Colonic mucosa (tissue), 4 donors: ENCODE measurements at places on chromosomes 1 and 21. TPM values are rescaled to one million over a fixed set of nuclear protein-coding genes. Genes with fewer than 3 reads are reported as not detected.

Gene EFNA3
- 21.4 TPM for total RNA-seq

Gene GJA9
- total RNA-seq = 0.88 TPM

Gene EDEM3
- total RNA-seq = 55.7 TPM

Gene EPHB2
- total RNA-seq = 150 TPM

Gene ENO1
- 1,067 TPM for total RNA-seq

Gene LRP8
- total RNA-seq = 4.7 TPM

DNA sequence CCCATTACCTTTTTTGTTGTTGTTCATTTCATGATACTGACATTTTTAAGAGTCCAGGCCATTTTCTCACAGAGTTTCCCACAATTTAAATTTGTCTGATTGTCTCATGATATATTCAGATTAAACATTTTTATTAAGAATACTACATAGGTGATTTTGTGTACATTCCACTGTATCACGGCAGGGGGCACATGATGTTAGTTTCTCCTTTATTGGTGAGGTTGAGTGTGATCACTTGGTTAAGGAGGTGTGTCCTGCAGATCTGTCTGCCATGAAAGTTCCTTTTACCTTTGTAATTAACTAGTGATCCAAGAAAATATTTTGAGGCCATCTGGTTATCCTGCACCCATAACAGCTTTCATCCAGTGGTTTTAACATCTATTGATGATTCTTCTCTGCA, 11.8 kb downstream of the RTCA start:
- H3K27me3 ChIP-seq = no peaks in the 10 kb centered on the region
- DNase-seq = no peak
- no peak overlapping the region for H3K4me3 ChIP-seq
- no peaks in the 10 kb centered on the region for H3K4me1 ChIP-seq

GRCh38 chr1:182213163-182213562, 151.7 kb upstream of the ZNF648 start:
- peaks cover 6% of the 10 kb centered on the region for H3K4me1 ChIP-seq
- no peak overlapping the region for H3K4me3 ChIP-seq
- DNase-seq = no peak
- no peak overlapping the region for H3K27ac ChIP-seq
- H3K27me3 ChIP-seq = no peaks in the 10 kb centered on the region

GRCh38 chr1:106523497-106523896, 533.0 kb upstream of the PRMT6 start:
- H3K36me3 ChIP-seq = no peaks in the 10 kb centered on the region
- no peak overlapping the region for H3K4me3 ChIP-seq
- no peaks in the 10 kb centered on the region for H3K27me3 ChIP-seq
- no peak overlapping the region for H3K27ac ChIP-seq
- DNase-seq = no peak

DNA sequence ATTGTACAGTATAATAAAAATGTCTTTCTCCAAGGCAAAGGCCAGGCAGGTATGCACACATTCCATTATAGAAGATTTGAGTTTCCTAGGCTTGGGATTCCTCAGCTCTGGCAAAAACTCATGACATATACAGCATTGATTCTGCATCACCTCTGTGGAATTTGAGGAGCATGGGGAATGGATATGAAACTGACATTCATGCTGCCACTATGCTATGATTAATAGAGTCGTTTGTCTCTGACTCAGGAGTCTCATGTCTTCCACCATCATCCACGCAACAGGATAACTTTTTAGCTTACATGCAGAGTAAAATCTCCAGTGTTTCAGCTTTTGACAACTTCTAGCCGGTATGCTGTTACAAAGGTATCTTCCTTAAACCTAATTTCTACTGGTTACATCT, 49.8 kb upstream of the ADORA3 start:
- no peak for DNase-seq
- no peak overlapping the region for H3K27ac ChIP-seq
- no peak overlapping the region for H3K4me3 ChIP-seq
- H3K36me3 ChIP-seq = no peaks in the 10 kb centered on the region
- H3K4me1 ChIP-seq = no peaks in the 10 kb centered on the region
- no peaks in the 10 kb centered on the region for H3K27me3 ChIP-seq

- H3K27ac ChIP-seq = peak overlapping the region; percentile 78
- H3K36me3 ChIP-seq = no peaks in the 10 kb centered on the region
- H3K4me3 ChIP-seq = no peak overlapping the region
- peaks cover 10% of the 10 kb centered on the region for H3K27me3 ChIP-seq
Observed at GRCh38 chr21:46092811-46093667, 4.9 kb upstream of the COL6A2 start.

DNA sequence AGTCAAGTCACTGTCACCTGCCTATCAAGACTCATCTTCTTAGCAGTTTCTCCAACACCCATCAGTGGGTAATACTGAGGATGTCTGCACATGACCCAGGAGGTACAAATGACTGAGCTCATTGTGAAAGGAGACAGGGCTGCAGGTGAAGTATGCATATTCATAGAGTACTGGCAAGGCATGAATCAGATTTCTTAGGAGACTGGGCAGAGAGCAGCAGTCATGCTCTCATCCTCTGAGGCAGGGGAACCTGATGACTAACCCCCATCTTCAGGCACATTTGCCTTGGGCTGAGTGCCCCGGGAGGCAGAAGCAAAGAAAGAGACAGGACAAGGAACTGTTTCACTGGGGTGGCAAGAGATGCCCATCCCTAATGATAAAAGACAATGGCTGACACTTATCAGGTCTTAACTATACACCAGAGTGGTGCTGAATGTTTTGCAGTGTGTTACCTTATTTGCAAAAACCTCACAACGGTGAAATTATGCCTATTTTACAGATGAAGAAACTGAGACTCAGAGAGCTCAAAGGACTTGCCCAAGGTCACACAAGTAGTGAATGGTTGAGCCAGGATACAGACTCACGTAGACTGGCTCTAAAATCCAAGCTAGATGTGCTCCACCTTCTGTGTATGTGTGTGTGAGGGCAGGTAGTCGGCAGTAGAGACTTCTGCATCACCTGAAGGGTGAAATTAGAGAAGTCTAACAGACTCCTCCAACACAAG, 9.2 kb upstream of the GRHL3 start:
- H3K27me3 ChIP-seq = no peaks in the 10 kb centered on the region
- H3K4me1 ChIP-seq = no peaks in the 10 kb centered on the region
- no peak overlapping the region for H3K4me3 ChIP-seq
- no peaks in the 10 kb centered on the region for H3K36me3 ChIP-seq

DNA sequence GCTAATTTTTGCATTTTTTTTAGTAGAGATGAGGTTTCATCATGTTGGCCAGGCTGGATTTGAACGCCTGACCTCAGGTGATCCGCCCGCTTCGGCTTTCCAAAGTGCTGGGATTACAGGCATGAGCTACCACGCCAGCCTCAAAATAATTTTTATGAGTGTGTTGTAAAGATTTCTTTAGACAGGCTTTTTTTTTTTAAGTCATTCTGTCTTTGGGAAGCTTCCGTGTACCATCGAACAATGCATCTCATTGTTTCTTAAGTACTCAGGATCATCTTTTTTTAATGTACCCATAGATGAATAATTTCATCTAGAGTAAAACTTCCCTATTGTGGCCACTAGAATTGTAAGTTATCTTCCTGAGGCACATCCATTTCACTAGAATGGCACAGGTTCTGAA, 19.6 kb upstream of the SDC3 start:
- no peaks in the 10 kb centered on the region for H3K27me3 ChIP-seq
- DNase-seq = no peak
- H3K4me1 ChIP-seq = peaks cover 3% of the 10 kb centered on the region
- H3K4me3 ChIP-seq = no peak overlapping the region
- no peaks in the 10 kb centered on the region for H3K36me3 ChIP-seq

GRCh38 chr1:111648806-111649205, 29.2 kb downstream of the RAP1A start:
- no peak overlapping the region for H3K4me3 ChIP-seq
- H3K27ac ChIP-seq = no peak overlapping the region
- no peak for DNase-seq
- no peaks in the 10 kb centered on the region for H3K36me3 ChIP-seq
- H3K4me1 ChIP-seq = no peaks in the 10 kb centered on the region

DNA sequence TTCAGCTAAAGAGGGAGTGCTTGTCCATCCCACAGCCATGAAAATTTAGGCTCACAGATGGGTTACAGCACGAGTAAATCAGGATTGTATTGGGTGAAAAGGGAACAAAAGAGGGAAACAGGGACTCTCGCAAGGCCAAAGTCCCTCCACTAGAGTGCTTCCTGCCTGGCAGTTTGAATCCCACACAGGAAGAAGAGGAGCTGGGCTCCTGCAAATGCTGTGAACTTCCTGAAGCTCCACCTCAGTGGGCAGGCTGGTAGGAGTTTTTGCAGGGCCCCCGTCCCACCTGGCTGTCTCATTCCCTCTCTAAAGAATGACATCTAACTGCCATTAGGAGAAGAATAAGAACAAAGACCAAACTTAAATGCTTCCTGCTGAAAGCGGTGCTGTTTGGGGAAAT, 712.0 kb upstream of the PRMT6 start:
- H3K36me3 ChIP-seq = no peaks in the 10 kb centered on the region
- H3K4me1 ChIP-seq = no peaks in the 10 kb centered on the region
- no peaks in the 10 kb centered on the region for H3K27me3 ChIP-seq
- H3K4me3 ChIP-seq = no peak overlapping the region
- DNase-seq = no peak

DNA sequence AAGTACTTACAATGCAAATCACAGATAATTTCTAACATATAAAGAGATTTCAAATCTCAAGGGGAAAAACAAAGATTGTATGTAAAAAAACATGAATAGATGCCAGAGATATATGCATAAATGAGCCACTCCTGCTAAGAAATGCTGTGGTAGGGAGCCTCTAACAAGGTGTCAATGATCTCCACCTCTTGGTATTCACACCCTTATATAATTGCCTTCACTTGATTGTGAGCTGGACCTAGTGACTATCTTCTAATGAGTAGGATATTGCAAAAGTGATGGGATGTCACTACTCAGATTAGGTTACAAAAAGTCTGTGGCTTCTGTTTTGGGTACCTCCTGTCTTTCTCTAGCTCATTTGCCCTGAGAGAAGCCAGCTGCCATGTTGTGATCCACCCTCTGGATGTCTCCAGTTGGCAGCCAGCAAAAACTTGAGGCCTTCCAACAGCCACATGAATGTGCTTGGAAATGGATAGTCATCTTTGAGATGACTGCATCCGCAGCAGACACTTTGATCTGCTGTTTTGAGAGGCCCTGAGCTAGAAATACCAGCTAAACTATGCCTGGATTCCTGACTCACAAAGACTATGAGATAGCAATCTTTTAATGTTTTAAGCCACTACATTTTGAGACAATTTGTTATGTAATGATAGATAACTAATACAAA, 196.1 kb upstream of the FGGY start:
- H3K27me3 ChIP-seq = no peaks in the 10 kb centered on the region
- no peak for DNase-seq
- H3K27ac ChIP-seq = no peak overlapping the region
- no peak overlapping the region for H3K4me3 ChIP-seq
- no peaks in the 10 kb centered on the region for H3K4me1 ChIP-seq
- no peaks in the 10 kb centered on the region for H3K36me3 ChIP-seq

- no peaks in the 10 kb centered on the region for H3K36me3 ChIP-seq
- H3K27ac ChIP-seq = no peak overlapping the region
- no peak overlapping the region for H3K4me3 ChIP-seq
- no peak for DNase-seq
Observed at GRCh38 chr21:39136711-39137110, 46.5 kb downstream of the PSMG1 start.

DNA sequence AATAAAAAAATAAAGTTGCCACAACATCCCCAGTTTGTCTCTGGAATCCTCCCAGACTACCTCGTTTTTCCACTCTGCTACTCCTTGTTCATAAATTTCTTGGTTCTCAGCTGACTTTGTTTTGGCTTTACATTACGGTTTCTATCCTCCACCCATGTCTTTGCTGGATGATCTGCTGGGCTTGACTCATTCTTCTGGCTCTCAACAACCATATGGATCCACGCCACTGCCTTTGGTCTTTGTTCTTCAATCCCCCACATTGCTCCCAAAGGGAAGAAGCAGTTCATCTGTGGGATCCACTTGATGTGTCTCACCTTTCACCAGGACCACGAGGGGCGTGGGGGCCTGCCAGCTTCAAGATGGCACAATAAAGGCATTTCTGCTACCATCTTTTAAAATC, 67.1 kb upstream of the NBL1 start:
- no peaks in the 10 kb centered on the region for H3K36me3 ChIP-seq
- no peaks in the 10 kb centered on the region for H3K4me1 ChIP-seq
- no peak overlapping the region for H3K27ac ChIP-seq
- no peak for DNase-seq
- no peak overlapping the region for H3K4me3 ChIP-seq

DNA sequence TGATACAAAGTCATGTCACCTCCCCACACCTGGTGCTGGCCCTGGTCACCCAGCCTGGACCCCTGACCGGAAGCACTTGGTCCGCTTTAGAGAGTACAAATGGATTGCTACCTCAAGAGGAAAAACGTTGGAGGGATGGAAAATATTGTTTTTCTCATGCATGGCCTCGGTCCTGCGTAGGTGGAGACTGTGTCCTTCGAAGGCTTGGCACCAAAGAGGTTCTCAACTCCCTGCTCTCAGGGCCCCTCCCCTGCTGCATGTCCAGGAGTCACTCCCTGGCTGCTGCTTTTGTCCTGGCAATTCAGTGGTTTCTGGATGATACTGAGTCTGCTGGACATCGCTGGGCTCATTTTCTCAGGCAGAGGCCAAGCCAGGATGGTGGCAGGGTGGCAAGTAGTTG, 529.8 kb downstream of the KIF26B start:
- H3K4me1 ChIP-seq = no peaks in the 10 kb centered on the region
- H3K4me3 ChIP-seq = no peak overlapping the region
- no peaks in the 10 kb centered on the region for H3K36me3 ChIP-seq
- no peak overlapping the region for H3K27ac ChIP-seq
- no peak for DNase-seq
- no peaks in the 10 kb centered on the region for H3K27me3 ChIP-seq

DNA sequence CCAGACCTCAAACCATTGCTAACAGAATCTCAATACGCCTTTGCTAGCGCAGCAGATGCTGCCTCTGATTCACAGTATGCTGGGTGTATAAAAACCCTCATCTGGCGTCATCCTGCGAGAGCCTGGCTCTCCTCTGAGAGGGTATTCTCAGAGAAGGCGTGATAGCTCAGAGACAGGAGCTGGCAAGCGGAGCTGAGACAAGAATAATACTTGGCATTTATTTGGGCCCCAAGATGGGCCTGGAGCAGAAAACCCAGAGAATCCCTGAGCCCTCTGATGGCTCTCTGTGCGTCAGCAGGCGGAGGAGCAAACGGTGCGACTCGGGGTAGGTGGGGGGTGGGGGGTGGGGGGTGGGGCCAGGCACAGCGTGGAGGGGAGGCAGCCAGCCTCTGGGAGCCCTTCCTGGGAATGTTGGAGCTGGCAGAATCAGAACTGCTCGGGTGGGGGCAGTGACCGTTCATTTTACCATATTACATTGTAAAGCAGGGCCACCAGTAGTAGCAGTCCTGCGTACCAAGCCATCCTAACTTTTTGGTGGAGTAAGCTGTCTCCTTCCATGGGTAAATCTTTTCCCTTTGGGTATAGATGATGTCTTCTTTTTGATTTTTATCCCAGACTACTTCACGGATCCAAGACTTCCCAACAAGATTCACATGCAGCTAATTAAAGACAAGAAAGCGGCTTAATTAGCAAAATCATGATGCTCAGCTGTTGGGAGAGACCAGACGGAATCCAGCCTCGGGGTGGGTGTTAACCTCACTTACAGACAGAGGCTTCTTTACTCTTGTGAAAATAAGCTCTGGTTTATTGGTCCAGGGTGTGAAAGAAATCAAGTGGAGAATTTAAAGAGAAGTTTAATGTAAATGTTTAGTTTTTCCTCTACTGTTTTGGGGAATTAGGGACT, 7.1 kb downstream of the RIIAD1 start:
- H3K36me3 ChIP-seq = no peaks in the 10 kb centered on the region
- no peak overlapping the region for H3K27ac ChIP-seq
- H3K27me3 ChIP-seq = no peaks in the 10 kb centered on the region
- H3K4me3 ChIP-seq = no peak overlapping the region
